Lung microvascular endothelial cell (primary cell): ENCODE measurements at places on chromosomes 12 and 14.
A peak's percentile ranks its signal among the peaks of the same experiment; 100 is the strongest.

GRCh38 chr12:120940006-120940405 is 35.8 kb upstream of the SPPL3 start:
- DNase-seq, result no peak

GRCh38 chr14:105817971-105818711 is 291.8 kb downstream of the TMEM121 start:
- DNase-seq, result no peak

DNA sequence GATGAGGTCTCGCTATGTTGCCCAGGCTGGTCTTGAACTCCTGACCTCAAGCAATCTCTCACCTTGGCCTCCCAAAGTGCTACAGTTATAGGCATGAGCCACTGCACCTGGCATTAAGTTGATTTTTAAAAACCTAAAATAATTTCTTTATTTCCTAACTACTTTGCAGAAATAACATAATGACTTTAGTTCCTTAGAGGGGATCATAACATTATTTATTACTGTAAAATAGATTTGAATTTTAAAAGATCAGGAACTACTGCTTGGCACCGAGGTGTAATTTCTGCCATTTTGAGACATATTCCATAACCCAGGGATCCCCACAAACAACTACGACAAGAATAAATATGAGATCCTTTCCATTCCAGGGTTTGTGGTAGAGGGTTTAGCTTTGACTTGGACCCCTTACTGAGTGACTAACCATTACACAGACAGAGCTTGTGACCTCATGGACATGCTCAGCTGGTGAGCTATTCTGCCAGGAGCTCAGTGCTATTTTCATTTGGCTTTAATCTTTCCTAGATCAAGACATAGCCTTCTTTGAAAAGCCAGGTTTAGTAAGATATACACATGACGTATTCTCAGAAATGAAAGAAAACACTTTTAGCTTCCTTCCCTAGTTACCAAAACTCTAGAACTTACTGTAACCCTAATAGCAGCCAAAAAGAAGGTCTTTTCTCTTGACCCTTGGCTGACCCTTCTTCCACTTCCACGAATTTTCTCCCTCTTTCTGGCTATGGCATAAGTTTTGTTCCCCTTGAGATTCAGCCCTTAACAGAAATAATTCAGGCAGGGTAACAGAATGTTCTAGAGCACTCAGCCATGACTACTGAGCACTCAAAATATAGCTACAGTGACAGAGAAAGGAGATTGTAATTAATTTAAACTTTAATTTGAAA is 75.1 kb upstream of the NUDT4 start:
- DNase-seq, result peak; percentile 2

GRCh38 chr14:91723501-91723900 is 8.4 kb downstream of the CATSPERB start:
- DNase-seq, result no peak

DNA sequence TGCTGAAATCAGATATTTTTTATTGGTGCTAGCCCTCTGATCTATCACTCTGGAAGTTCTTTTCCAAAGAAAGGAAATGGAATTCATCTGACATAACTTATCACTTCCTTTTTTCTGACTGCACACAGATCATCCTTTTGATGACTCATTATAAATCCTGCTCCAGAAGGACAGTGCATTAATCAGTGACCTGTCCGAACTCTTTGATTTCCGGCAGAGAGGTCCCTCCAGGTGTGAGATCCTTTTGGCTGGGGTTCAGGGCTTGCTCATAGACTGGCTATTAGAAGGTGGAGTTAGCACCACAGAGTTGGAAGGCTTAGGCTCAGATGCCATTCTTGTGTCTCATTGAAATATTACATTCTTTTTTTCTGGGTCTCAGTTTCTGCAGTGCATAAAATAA is 328.2 kb downstream of the ZFP36L1 start:
- peak; percentile 85 for DNase-seq

DNA sequence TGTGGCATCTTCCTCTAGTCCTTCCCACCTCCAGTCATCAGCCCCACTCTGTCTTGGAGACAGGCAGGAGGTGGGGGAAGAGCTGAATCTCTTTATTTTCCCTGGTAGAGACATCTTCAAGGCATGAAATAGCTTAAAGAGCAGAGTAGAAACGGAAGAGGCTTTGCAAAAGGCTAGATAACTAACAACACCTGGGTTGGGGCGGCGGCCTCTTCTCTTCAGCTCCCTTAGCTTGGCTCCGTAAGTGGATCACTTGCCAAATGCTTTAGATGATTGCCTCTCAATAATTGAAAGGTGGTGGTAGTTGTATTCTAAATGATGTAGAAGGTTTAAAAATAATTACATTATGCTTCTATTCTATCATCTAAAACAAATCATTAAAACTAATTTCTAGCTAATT is 36.1 kb downstream of the SSPN start:
- no peak for DNase-seq

- no peak for DNase-seq
These were observed 283.5 kb downstream of the ZFP36L1 start for GRCh38 chr14:68509188-68509983.

GRCh38 chr14:59055006-59055405 is 133.5 kb upstream of the DAAM1 start:
- DNase-seq, result no peak

DNA sequence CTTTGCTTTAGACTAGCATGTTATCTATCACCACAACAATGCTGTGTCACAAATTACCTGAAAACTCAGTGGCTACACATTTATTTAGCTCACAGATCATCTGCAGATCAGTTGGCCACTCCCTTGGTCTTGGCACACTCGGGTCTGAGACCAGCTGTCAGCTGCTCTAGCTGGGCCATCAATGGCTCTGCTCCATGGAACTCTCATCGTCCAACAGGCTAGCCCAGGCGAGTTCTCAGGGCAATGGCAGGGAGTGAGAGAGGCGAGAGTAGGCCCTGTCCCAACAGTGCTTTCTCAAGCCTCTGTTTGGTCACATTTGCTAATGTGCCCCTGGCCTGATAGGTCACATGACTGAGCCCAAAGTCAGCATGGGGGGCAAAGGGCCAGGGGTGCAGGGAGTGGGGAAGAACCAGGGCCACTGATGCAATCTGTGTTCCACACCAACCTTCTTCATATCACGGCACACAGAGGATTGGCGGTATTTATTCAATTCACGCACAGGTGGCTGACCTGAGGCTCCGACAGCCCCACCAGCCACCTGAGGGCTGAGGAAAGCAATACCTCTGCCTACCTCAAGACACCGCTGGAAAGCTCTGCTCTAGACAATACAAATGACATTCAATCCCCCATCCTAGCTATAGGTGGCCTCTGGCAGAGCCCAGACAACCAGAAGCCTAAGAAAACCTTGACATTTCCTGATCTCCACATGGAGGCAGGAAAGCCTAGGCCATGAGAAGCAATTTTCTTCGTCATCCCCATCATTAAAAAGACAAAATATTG is 82.5 kb downstream of the NT5DC3 start:
- DNase-seq, result no peak
